ENCODE measurements at places on chromosomes 3 and 15.

- no peak for DNase-seq
These were observed 29.8 kb downstream of the SRPRB start for GRCh38 chr3:133835418-133835743.

DNA sequence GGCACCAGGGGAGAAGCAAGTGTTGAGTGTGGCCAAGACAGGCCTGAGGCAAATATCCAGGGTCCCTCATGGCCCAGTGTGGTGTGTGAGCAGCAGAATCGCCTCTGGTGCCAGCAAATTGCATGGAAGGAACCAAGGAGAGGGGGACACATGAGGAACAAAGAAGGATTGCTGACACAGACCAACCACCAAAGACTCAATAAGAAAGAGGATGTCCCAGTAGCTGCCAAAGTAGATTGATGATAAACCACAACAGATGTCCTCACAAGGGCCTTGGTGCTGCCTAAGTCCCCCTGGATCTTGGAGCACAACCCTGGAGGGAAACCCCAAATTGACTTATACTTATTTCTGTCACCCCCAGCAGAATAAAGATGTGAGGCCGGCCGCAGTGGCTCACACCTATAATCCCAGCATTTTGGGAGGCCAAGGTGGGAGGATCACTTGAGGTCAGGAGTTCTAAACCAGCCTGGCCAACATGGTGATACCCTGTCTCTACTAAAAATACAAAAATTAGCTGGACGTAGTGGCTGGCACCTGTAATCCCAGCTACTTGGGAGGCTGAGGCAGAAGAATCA lies 10.6 kb downstream of the SRGAP3 start:
- DNase-seq = no peak

GRCh38 chr3:38969317-38970235 lies 82.2 kb downstream of the SCN11A start:
- DNase-seq = no peak

- peak; percentile 38 for DNase-seq
These were observed 394.5 kb upstream of the DPPA4 start for GRCh38 chr3:109731639-109732473.

DNA sequence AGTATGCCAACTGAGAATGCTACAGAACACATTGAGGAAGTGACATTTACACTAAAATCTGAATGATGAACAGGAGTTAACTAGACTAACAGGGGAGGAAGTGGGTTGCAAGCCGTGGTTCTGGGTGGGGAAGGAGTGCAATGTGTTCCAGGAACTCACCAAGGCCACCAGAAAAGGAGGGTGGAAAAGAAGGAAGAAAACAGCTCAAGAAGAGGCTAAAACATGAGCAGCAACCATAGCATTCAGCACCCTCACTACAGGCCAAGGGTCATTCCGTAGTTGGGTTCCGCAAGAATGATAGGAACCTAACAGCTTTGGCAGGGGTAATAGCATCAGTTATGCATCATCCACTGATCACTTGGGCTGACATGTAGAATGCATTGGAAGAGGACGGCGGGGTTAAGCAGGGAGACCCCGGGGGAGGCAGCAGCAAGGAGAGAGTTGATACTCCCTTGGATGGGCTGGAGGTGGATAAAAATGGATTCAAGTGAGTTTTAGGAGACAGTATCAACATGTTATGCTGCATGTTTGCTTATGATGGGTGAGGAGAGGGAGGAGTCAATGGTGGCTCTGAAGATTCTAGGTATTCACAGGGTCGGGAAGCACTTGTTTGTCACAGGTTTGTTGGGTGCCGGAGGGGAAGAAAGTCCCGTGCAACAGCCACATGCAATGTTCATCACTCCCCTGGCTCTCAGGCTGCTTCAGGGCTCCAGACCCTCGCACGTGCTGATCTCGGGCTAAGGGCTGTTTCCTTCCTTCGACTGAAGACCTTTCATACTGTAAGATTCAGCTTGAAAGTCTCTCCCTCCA lies 53.2 kb downstream of the LIPC start:
- no peak for DNase-seq

DNA sequence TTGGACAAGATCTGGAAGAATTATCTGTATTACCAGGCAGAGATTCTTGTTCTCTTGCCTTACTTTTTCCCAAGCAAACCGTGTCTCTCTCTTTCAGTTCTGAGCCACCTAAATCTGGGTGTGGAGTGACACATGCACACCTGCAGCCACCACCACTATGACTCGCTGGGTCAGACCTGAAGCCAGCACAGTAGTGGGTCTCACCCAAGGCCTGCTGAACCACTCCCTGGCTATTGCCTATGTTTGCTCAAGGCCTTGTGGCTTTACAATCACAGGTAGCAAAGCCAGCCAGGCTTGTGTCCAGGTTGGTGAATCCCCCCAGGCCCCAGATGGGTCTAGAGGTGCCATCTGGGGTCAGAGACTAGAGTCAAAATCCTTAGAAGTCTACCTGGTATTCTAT lies 28.7 kb upstream of the COPB2 start:
- DNase-seq = no peak

DNA sequence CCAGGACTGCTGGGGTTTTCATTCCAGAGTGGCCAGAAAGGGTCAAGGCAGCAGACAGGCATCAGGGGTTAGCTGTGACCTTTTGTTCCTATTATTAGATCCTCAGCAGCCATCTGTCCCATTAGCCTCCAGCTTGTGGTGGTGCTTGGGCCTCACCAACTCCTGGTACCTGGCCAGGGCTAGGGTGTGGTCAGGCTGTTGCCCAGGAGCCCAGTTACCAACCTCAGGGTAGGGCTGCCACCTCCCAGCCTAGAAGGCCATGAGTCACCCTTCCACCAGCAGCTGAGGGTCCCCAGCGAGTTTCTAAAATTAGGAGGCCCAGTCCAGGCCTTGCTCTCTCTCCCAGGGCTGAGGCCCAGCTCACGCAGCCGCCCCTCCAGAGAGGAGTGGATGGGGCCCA lies 12.2 kb downstream of the TMEM43 start:
- DNase-seq = no peak

DNA sequence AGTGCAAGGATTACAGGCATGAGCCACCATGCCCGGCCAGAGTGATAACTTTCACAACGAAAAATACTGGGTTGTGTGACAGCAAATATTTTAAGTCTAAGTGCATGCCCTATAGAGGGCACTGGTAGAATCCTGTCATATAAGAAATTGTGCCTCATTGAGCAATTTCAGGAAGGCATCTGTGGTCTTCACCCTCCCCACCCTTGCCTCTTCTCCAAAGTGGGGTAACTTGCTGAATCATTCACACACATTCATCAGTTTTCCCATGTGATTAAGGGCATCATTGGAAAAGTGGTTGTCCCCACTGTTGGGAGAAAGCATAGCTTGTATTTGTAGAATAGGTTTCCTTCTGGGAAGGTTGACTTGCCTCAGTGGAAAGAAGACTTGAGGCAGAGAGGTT lies 9.2 kb downstream of the MITF start:
- DNase-seq = no peak

GRCh38 chr3:42214064-42214463 lies 51.9 kb downstream of the CCK start:
- DNase-seq = no peak

DNA sequence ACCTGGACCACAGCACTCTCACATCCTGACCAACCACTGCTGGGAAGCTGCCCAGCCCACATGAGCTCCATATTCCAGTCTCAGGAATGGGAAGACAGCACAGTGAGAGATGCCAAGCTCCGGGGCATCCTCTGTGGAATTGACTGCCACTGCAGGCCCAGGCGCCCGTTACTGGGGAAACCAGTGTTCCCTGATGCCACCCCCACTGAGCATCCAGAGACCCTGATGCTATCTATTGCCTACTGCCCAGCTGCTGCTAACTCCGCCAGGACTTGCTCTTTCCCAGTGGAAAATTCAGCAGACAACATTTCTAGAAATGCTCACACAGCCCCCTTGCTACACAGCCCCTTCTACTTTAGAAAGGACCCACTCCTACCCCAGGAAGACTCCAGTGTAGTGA lies 57.6 kb downstream of the CYP19A1 start:
- DNase-seq = no peak

DNA sequence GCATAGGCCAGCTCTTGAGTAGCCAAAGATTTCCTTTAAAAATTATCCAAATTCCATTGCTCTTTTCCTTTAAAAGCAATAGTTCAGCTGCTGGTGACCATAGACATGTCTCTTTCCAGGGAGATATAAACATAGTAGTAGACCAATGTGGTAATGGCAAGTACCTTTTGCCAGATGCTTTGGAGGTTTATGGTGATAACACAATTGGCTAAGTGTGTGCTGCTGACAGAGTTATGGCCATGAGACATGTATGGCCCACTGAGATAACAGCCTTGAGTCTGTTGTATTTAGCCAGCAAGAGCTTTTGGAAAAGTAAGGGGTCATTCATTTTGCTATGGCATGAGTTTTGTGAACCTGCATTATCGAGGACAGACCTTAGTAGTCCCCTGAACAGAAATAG lies 1146.8 kb downstream of the TUSC7 start:
- DNase-seq = no peak

- DNase-seq = no peak
These were observed 19.9 kb downstream of the CLDN1 start for GRCh38 chr3:190302212-190302867.

GRCh38 chr3:51887620-51888019 lies 12.2 kb upstream of the IQCF5 start:
- no peak for DNase-seq

- no peak for DNase-seq
These were observed 192.7 kb upstream of the LRIG1 start for GRCh38 chr3:66693461-66694031.

DNA sequence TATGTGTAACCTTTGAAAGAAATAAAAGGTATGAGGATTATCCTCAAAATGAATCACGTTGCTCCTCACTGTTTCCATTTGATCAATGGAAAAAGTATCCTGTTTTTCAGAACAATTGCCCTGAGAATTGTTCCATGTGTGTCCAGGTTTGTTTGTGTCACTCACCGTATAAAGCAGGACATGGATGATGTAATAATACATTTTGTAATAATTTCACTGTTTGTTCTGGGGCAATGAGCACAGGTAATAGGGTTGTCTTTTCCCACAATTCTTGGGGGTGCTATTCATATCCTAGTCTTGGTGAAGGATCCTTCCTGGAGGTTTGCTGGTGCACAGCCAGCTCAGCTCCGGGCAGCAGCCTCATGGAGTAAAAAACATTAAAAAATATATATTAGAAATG lies 510.8 kb upstream of the MCTP2 start:
- no peak for DNase-seq

All from GM04504 (cell line).